Cardiac muscle cell (in vitro differentiated cells and primary cell): ENCODE measurements at places on chromosomes 16 and 17. TPM values are rescaled to one million over a fixed set of nuclear protein-coding genes. Genes with fewer than 3 reads are reported as not detected.

CPD gene
- 19.5 and 30.5 TPM in 2 replicates for polyA plus RNA-seq

HS3ST3A1 gene
- 8.2 and 17.3 TPM in 2 replicates for polyA plus RNA-seq

SRCIN1 gene
- polyA plus RNA-seq, result 2.3 and 4.6 TPM in 2 replicates

ZSCAN10 gene
- 0.74 TPM in 1 of 2 replicates, not detected in the other for polyA plus RNA-seq

CMTM1 gene
- polyA plus RNA-seq, result 2.6 and 5.5 TPM in 2 replicates

CDRT15L2 gene
- not detected in 2 replicates for polyA plus RNA-seq

- DNase-seq, result no peak
- H3K27me3 ChIP-seq, result peaks cover 3% of the 10 kb centered on the region
- H3K4me1 ChIP-seq, result peaks cover 36% of the 10 kb centered on the region
- no peak overlapping the region for H3K27ac ChIP-seq
- H3K4me3 ChIP-seq, result no peak overlapping the region
- no peaks in the 10 kb centered on the region for H3K36me3 ChIP-seq
These were observed 11.2 kb upstream of the NGFR start for GRCh38 chr17:49483599-49484509.

DNA sequence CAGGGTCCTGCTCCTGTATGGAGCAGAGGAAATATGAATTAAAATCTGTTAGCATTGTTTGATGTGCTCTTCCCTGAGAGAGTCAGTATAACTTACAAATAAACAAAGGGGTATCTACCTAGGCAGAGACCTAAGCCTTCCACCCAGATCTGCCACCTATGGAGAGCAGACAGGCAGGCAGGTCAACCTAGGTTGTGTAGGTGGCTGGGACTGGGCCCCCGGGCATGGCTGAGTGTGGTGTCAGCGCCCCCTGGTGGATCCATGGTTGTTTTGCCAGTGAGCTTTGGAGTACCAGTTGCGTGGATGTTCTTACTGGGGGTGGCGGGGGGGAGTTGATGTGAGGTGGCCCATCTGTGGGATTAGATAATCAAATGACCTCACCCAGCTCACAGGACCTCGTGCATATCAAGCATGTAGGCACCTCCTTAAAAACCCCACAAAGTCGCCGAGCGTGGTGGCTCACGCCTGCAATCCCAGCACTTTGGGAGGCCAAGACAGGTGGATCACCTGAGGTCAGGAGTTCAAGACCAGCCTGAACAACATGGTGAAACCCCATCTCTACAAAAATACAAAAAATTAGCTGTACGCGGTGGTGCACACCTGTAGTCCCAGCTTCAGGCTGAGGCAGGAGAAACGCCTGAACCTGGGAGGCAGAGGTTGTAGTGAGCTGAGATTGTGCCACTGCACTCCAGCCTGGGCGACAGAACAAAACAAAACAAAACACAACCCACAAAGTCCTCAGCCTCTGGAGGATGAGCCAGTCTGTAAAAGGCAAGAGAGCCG is 17.6 kb downstream of the DUS2 start:
- no peaks in the 10 kb centered on the region for H3K36me3 ChIP-seq
- no peak overlapping the region for H3K4me3 ChIP-seq
- H3K27me3 ChIP-seq, result no peaks in the 10 kb centered on the region
- H3K4me1 ChIP-seq, result no peaks in the 10 kb centered on the region
- DNase-seq, result peak; percentile 80

- H3K27me3 ChIP-seq, result peaks cover 26% of the 10 kb centered on the region
- DNase-seq, result no peak
- no peak overlapping the region for H3K27ac ChIP-seq
These were observed 773 bp downstream of the SYNGR3 start for GRCh38 chr16:1990351-1991134.

DNA sequence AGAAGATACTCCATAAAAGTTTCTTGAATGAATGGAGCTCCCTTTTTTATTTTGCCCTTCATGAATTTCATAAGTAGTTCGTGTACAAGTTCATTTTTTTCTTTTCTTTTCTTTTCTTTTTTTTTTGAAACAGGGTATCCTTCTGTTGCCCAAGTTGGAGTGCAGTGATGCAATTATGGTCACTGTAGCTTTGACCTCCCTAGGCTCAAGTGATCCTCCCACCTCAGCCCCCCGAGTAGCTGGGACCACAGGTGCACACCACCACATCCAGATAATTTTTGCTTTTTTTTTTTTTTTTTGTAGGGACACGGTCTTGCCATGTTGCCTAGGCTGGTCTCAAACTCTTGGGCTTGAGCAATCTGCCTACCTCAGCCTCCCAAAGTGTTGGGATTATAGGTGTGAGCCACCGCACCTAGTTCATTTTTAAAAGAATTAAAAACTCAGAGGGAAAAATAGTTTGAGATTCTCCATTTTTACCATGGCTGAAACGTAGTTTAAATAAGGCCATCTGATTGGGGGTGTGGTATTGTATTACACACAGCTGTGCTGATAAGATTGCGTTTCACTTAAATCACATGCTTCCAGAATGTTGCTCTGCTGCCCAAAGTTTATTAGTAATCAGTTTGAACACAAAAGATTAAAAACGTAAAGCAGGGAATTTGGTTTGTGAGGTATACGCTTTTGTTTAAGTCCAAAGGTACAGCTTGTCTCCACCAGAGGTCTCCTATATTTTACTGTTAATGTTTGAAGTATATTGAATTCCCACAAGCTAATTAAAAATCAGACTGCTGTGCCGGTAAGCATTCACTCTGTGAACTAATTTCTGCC is 154.1 kb downstream of the SOCS1 start:
- peaks cover 40% of the 10 kb centered on the region for H3K4me1 ChIP-seq
- no peak for DNase-seq
- no peak overlapping the region for H3K4me3 ChIP-seq
- no peaks in the 10 kb centered on the region for H3K27me3 ChIP-seq

- DNase-seq, result no peak
- peaks cover 6% of the 10 kb centered on the region for H3K4me1 ChIP-seq
These were observed 3.6 kb downstream of the COX10 start for GRCh38 chr17:14072881-14073280.

DNA sequence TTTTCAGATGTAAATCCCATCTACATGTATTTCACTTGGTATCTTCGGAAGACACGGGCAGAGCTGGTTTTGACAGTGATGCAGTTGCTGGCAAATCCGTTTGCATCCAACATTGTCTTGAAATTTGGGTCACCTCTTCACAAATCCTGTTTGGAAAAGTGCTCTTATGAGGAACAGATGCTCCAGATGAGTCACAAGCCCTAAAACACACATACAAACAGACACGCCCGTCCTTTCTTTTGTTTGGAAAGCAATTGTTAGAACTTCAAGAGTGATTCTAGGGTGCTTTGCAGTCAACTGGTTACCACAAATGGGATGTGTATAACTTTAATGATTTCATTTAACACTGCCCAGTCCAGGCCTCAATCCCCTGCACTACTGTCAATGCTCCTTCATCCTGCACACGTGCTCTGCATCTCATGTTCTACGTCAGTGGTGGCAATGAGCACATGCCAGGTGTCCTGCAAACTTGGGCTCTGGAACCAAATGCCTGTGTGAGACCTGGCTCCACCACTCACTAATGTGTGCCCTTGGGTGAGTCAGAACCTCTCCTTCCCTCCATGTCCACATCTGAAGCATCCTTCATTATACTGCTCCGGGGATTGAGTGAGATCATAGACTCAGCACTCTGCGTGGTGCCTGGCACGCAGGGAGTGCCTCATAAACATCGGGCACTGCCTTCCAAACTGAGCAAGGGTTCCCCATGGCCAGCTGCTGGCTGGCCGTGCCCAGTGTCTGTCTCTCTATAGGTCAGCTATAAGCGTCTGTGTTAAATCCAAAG is 19.3 kb upstream of the FOXF1 start:
- peaks cover 100% of the 10 kb centered on the region for H3K27me3 ChIP-seq
- H3K36me3 ChIP-seq, result no peaks in the 10 kb centered on the region
- H3K27ac ChIP-seq, result no peak overlapping the region

- DNase-seq, result no peak
- H3K36me3 ChIP-seq, result no peaks in the 10 kb centered on the region
- peaks cover 3% of the 10 kb centered on the region for H3K4me1 ChIP-seq
- H3K27me3 ChIP-seq, result no peaks in the 10 kb centered on the region
- no peak overlapping the region for H3K27ac ChIP-seq
These were observed 28.8 kb downstream of the PRKCA start for GRCh38 chr17:66331038-66331816.

DNA sequence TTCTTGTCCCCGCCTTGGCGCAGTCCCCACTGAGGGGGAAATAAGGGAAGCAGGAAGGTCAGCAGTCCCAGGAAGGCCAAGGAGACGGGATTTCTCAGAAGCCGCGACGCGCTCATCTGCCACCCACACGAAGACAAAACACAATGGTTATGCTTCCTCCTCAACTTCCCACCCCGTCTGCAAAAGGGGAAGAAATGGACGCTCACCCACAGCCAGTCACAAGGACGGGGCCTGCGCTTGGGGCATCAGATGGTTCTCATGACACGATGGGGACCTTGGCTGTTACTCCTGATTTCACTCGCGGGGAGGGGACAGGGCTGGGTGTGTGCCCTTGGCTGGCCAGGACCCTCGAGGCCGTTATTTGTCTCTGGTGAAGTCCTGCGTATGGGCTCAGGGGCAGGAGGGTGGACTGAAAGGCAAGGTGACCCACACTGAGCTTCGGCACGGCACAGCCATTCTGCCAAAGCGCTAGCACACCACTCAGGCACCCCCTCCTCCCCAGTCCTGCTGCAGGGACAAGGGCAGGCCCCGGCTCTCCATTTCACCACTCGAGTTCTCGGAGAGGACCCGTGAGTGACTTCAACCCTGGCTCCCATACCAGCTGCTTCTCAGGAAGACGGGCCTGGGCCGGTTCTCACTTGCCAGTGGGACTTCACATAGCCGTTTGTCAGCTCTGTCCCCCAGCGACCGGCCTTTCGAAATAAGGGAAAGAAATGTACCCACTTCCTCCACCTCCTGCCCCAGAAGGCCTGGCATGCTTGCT is 84.5 kb downstream of the ABR start:
- H3K4me3 ChIP-seq, result no peak overlapping the region
- no peaks in the 10 kb centered on the region for H3K27me3 ChIP-seq
- H3K4me1 ChIP-seq, result peaks cover 2% of the 10 kb centered on the region
- H3K27ac ChIP-seq, result peak overlapping the region; percentile 34
- no peak for DNase-seq

DNA sequence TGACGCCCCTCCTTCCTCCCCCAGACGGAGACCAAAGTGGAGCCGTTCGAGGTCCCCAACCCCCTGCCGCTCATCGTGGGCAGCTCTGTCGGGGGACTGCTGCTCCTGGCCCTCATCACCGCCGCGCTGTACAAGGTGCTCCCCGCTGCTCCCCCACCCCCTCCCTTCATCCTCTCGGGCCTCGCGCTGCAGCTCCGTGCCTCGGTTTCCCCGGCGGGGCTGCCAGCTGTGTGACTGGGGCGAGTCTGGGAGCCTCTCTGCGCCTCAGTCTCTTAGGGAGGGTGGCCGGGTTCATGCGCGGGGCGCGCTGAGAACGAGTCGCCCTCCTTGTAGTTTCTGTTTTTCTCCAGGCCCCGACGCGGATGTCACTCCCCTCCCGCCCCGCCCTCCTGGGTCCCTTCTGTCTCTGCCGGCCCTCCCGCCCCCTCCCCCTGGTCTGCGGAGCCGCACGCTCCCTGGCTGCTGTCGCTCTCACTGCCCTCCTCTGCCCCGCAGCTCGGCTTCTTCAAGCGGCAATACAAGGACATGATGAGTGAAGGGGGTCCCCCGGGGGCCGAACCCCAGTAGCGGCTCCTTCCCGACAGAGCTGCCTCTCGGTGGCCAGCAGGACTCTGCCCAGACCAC is 23.7 kb upstream of the ITGAX start:
- peak overlapping the region; percentile 14 for H3K4me3 ChIP-seq
- no peaks in the 10 kb centered on the region for H3K36me3 ChIP-seq
- H3K4me1 ChIP-seq, result no peaks in the 10 kb centered on the region

DNA sequence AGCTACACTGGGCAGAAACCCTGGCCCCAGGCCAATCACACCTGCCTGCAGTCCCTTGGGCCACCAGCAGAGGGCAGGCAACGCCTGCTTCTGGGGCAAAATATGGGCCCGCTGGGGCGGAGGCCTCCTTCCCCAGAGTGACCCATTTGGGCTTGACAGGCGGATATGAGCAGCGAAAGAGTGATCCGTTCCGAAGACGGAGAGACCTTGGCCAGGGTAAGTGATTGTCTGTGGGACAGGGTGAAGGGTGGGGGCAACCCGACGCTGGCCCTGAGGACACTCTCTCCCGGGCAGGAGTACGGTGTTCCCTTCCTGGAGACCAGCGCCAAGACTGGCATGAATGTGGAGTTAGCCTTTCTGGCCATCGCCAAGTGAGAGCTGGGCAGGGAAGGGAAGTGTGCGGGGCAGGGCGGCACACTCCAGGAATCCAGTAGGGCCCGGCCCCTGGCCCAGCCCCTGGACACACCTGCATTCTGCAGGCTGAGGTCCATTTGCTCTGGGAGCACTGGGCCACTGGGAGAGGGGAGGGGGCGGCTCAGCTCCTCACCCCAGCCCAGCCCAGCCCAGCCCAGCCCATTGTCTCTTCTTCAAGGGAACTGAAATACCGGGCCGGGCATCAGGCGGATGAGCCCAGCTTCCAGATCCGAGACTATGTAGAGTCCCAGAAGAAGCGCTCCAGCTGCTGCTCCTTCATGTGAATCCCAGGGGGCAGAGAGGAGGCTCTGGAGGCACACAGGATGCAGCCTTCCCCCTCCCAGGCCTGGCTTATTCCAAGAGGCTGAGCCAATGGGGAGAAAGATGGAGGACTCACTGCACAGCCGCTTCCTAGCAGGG is 3.5 kb upstream of the NHERF1 start:
- no peak overlapping the region for H3K27ac ChIP-seq
- H3K36me3 ChIP-seq, result no peaks in the 10 kb centered on the region
- peak; percentile 67 for DNase-seq
- H3K27me3 ChIP-seq, result no peaks in the 10 kb centered on the region
- peaks cover 34% of the 10 kb centered on the region for H3K4me1 ChIP-seq

GRCh38 chr17:14581186-14581830 is 280.4 kb downstream of the HS3ST3B1 start:
- DNase-seq, result no peak
- H3K4me1 ChIP-seq, result no peaks in the 10 kb centered on the region
- H3K36me3 ChIP-seq, result no peaks in the 10 kb centered on the region
- H3K27me3 ChIP-seq, result no peaks in the 10 kb centered on the region
- H3K4me3 ChIP-seq, result no peak overlapping the region

- no peaks in the 10 kb centered on the region for H3K27me3 ChIP-seq
- H3K36me3 ChIP-seq, result no peaks in the 10 kb centered on the region
- no peak overlapping the region for H3K4me3 ChIP-seq
- DNase-seq, result no peak
- H3K4me1 ChIP-seq, result peaks cover 2% of the 10 kb centered on the region
- H3K27ac ChIP-seq, result no peak overlapping the region
These were observed 5.0 kb upstream of the NAGLU start for GRCh38 chr17:42530952-42531454.

- H3K4me3 ChIP-seq, result no peak overlapping the region
- H3K27ac ChIP-seq, result no peak overlapping the region
- no peak for DNase-seq
- no peaks in the 10 kb centered on the region for H3K4me1 ChIP-seq
- no peaks in the 10 kb centered on the region for H3K36me3 ChIP-seq
- H3K27me3 ChIP-seq, result no peaks in the 10 kb centered on the region
These were observed 69.4 kb upstream of the SMIM36 start for GRCh38 chr17:55580596-55581133.

DNA sequence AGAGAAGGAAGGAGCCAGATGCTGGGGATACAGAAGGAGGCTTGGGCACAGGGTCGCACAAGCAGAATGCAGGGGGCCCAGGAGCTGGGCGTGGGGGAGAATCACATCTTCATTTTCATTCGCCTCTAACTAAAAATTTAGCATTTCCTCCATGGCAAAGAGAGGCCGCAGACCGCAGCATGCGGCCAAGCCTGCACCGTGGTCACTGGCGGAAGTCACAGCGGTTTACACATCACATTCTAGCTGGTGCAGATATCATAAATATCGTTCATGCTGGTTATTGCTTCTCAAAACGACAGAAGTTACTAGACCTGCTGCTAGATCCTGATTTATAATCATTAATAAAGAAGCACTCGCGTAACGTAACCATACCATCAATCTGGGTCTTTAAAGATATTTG is 162.0 kb downstream of the NTN1 start:
- no peak overlapping the region for H3K4me3 ChIP-seq
- H3K36me3 ChIP-seq, result no peaks in the 10 kb centered on the region
- H3K4me1 ChIP-seq, result no peaks in the 10 kb centered on the region
- H3K27ac ChIP-seq, result no peak overlapping the region
- DNase-seq, result no peak
- H3K27me3 ChIP-seq, result peaks cover 66% of the 10 kb centered on the region
